NT2/D1 (cell line): ENCODE measurements at places on chromosomes 7 and 10.

- no peak for DNase-seq
Observed at GRCh38 chr10:36606234-36606839, 519.1 kb upstream of the ANKRD30A start.

- DNase-seq = no peak
Observed at GRCh38 chr7:84714765-84715164, 472.1 kb downstream of the SEMA3D start.

GRCh38 chr7:106629516-106629915 lies 31.4 kb downstream of the CCDC71L start:
- no peak for DNase-seq

DNA sequence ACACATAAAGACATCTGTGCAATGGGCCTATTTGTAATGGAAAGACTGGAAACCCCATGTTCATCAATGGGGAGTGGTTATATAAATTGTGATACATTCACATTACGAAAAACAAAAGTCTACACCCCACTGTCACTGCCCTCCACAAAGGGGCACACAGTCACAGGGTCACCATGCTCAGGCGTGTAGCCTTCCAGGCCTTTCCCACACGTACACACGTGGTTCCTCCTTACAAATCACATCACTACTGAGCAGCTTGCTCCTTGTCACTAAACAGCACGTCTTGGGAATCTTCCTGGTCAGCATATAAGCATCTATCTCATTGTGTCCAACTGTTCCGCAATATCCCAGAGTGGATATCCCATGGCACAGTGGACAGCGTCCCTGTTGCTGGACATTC lies 163.1 kb downstream of the SLIT1 start:
- no peak for DNase-seq

DNA sequence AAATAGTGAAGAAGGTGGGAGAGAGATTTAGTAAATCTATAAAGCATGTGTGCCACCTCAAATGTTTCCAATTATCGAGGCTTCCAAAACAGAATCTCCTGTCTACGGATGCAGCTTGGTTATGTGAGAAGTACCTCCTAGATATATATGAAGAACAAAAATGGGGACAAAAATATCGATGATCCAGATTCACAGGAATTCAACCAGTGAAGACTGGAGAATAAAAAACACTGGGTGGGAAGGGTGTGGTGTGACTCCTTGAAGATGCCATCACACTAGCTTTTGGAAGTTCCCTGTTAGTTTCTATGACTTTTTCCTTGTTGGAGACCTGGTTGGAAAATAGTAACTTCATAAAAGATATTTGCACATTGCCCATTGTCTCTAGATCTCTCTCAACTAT lies 152.4 kb downstream of the LRRC4 start:
- DNase-seq = no peak

DNA sequence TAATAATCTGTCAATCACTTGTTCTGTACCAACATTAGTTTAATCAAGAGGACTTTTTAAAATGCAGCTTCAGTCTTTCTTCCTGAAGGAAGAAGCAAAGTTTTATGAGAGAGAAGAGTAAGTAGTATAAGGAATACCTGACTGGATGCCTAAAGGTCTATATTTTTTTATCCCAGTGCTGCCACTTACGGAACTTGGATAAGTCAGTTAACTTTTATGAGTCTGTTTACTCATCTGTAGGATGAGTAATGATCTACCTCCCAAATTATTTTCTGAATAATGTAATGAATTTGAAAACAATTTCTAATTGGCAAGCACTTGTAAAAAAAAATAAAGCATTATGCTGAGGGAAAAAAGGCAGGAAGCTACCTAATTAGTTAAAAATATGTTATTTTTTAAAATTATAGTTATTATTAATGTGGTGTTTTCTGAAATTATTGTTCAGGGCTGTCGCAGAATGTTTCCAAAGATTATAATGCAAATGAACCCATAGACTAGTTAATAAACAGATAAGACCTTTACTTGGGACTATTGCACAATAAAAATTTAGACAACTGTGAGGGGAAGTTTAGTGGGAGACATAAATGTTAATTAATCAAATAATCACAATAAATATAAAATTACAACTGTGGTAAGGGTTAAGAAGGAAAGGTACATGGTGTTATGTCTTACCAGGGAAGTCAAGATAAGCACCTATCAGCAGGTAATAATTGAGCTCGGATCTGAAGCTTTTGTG lies 24.6 kb downstream of the SLK start:
- no peak for DNase-seq

DNA sequence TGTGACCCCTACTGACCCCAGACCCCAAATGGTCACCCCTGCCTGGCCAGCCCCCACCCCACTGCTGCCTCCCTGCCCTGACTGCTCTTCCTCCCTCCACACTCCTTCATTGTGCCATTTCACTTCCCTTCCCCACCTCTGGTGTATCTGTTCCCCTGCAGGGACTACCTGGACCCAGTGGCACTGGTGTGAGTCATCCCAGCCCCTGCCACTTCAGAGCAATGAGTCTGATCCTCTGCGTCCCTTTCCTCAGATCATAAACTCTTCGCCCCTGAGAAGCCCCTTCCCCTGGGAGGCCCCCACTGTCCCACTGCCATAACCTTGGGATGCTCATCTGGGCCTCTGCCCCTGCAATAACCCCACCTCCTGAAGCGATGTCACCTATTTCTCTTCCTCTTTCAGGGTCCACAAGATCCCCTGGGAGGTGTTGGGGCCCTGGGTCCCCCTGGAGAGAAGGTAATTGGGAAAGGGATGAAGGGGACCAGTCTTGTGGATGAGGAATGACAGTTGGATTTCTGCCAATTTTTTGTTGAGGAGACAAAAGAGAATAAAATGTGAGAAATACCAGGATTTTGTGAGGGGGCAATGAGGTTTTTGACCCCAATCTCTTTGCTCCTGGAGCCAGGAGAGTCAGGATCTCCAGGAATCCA lies 19.1 kb upstream of the VOPP1 start:
- DNase-seq = no peak

DNA sequence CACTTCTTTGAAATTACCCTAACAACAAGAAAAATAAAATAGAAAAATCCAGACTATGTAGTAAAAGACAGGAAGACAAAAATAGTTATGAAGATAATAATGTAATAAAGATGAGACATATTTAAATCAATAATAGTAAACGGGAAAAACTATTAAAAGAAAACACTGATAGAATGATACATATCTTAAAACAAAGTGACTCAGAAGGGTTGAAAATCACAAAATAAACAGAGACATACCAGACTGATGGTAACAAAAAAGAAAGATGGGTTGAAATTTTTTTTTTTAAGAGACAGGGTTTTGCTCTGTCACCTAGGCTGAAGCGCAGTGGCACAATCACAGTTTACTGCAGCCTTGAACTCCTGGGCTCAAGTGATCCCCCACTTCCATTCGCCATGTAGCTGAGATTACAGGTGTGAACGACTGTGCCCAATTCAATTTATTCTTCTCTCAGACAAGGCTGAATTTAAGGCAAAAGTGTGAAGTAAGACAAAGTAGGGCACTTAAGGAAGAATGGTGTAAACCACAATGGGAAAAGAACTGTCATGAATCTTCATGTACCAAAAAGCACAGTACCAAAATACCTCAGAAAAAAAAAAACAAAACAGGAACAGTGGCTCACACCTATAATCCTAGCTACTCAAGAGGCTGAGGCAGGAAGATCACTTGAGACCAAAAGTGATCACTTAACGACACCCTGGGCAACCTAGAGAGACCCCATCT lies 47.4 kb downstream of the LMBR1 start:
- DNase-seq = no peak

DNA sequence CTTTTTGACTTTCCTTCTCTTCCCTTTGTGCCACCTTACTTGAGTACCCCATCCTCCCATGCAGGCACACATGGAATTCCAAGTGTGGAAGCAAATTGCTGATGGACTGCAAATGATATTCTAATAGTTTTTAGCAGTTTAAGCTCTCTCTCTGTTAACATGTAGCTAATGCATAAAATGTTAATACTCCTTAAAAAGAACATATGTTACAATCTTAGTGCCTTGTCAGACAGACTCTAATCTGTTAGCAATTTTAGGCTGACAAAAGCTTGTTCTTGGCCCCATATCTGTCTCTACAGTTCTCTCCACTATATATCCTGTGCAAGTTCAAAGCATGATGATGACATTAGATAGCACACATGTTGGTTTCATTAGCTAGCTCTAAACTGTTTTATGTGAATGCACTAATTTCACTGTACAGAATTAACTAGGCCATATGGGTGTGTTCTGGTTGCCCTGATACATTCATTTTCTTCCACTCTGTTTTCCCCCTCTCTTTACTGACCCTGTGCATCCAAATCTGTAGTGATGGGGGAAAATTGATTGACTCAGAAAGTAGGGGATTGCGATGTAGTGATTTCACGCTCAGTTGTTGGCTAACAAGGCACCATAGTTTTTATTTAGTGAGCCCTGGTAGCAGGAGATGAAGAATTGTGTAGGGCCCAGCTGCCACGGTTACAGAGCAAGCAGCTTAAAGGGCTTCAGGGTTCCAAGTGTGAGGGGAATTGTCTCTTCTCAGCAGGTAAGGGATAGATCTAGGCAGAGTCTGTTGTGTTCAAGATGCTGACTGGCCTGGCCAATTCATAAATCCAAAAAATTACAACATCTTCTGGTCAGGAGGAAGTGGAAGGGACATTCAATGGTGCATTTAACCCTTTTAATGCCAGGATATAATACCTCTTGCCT lies 114.6 kb upstream of the FZD1 start:
- DNase-seq = no peak

DNA sequence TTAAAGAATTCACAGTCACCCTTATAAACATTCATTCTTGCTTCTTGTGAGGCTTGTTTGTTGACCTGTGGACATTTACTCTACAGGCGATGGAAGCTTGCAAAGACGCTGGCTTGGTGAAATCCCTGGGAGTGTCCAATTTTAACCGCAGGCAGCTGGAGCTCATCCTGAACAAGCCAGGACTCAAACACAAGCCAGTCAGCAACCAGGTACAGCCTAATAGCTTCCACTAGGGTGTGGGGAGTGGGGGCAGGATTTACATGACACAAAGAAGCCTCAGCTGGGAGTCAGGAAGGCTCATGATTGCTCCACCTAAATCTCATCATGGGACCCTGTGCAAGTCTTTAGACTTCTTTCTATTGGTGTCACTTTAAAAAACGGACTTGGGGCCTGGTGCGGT lies 29.0 kb downstream of the AKR1D1 start:
- no peak for DNase-seq

GRCh38 chr10:114046087-114046458 lies 2.4 kb downstream of the ADRB1 start:
- DNase-seq = no peak

DNA sequence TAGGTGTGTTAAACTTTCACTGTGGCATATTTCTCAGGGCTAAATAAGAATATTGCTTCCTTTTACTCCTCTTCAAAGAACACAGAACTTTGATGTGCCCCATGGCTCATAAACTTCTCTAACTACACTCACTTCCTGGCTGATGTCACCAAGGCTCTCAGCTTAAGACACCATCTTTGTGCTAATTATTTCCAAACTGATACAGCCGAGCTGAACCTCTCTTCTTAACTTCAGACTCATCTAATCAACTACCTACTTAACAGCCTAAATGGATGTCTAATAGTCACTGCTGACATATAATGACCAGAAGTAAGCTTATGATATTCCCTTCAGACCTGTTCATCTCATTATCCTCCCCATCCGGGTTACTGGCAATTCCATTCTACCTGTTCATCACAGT lies 3.6 kb downstream of the C10orf67 start:
- DNase-seq = no peak

DNA sequence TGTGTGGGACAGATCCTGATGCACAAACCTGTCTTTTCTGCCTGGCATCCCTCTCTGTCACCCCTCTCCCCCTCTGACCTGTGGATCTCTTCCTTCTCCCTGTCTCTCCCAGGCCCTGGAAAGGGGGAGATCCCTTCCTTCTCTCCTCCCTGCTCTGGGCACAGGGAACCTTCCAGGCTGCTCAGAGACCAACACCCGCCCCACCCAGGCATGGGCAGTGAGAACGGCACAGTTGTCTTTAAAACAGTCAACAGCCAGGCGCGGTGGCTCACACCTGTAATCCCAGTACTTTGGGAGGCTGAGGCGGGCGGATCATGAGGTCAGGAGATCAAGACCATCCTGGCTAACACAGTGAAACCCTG lies 34.7 kb downstream of the KCNH2 start:
- no peak for DNase-seq
